ENCODE measurements at places on chromosomes 1 and 21.

DNA sequence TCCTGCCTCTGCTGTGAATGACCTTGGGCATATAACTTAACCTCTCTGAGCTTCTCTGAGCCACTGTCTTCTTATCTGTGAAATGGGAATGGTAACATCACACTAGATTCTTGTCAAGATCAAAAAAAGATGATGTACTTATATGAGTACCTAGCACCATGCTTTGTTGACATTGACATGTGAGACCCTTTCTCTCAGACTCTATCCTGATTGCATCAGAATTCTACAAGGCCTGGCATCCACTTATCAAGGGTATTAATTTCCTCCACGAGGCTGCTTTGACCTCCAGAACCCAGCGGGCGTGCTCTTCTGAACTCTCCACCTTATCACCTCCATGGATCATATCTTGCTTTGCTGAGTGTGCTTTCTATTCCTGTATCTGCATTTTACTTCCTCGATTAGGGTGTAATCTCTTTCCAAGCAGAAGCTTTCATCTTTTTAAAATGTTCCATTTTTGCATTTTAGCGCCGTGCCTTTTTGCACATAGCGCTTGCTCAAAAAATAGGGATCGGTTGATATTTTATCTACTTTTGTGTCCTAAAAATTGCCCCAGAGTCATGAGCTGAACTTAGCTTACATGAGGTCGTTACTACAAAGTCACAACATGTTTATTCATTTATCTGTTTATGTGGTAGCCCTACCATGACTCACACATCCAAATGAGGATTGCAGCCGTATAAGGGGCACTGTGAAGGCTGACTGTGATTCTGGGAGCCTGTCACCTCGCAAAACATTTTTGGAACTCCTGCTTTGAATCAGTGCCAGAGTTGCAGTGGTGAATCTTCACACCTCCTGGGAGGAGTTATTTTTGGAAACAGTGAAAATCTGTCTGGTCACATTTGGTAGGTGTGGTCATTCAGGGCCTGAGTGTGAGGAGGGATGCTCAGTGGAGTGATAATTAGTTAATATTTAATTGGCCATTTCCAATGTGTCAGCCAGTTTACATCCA lies 63.2 kb downstream of the IER5 start:
- peak; percentile 58 for DNase-seq

DNA sequence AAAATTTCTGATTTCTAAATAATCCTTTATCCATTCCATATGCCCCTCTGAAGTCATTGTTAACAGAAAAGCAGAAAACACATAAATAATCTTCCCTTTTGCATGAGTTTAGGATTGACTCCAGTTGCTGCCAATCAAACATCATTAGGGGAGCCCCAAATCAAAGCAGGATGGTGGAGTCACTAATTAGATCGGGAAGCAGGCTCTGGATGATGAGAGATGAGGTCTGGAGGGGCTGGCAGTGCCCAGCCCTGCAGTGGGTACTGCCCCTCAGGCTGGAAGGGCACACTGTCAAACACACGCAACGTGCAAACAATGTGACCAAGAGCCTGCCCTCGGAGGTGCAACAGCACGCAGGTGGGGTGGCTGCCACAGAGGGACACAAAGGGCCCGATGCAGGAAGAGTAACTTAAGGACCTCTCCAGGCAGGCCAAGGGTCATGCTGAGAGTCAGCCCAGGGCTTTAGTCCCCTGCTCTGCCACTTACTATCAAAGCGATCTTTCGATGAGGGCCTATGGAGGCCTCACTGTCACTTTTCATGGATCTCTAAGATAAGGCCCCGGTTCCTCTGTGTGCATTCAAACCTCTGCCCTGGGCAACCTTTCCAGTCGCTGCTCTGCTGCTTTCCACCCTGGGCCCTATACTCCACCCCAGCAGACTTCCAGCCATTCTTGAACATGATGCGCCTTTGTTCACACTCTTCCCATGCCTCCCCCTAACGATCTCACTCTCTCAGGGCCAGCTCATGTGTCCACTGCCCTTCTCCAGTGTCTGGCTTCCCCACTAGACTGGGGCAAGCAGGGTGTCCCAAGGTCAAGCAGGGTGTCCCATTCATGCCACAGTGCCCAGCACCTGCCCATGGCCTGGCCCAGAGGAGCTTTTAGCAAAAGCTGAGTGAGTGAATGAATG lies 98.9 kb downstream of the DMRTB1 start:
- no peak for DNase-seq

DNA sequence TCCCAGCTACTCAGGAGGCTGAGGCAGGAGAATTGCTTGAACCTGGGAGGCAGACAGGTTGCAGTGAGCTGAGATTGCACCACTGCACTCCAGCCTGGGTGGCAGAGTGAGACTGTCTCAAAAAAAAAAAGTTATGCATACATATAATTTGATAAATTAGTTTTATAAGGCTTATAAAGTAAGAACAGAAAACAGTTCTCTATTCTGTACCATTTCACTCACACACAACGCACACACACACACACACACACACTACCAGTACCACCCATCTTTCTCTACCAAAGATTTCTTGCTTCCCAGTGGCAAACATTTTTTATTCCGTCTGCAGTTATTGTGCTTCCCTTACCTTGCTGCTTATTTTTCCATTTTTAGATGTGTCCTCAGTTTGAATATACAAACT lies 46.4 kb upstream of the FASLG start:
- DNase-seq: no peak

DNA sequence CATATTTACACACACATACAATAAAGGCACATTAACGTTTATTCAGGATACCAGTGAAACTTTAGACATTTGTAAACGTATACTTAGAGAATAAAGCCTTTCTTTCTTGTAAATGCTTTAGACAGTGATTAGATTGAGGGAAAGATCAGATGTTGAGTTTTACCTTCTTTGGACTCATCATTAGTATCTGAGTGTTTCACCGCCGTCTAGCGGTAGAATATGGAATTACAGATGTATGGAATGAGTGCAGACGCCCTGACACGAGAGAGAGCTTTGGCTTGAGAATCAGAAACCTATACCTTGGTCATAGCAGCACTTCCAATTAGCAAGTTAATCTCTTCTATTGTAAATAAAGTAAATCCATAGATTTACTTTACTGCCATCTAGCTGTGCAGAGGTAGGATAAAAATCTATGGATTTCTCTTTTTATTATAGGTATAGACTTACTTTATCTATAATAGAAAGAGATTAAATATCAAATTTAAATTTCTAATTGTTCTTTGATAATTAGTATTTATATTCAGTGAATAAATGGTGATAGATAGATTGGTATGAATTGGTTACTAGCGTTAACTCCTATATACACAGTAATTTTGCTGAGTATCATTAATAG lies 12.6 kb downstream of the FLG2 start:
- peak; percentile 75 for DNase-seq

DNA sequence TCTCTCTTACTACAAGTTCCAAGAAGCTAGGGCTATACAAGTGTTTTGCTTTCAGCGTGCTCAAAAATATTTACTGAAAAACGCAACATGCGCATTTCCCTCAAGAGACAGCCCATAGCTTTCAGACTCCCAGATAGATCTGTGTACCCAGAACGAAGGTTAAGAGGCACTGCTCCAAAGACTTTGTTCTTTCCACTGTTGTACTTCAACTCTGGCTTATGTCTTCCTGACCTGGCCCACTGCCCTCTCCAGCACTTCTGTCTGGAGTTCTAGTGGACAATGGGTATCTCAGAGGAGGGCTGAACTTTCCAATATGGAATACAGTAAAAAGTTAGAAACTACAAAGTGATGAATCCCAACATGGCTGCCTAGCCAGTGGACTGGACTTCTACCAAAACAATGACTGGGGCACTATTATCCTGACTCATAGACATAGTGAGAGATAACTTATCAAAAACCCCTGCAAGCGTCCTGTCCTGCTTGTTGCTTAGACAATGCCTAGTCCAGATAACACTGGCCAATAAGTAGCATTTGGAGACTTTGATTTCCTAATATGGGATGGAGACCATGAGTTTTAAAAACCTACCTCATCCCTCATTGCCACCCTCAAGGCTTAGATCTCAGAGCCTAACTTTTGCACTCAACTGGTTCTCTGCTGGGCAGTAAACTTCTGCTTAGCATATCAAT lies 8.8 kb upstream of the ADAR start:
- no peak for DNase-seq

DNA sequence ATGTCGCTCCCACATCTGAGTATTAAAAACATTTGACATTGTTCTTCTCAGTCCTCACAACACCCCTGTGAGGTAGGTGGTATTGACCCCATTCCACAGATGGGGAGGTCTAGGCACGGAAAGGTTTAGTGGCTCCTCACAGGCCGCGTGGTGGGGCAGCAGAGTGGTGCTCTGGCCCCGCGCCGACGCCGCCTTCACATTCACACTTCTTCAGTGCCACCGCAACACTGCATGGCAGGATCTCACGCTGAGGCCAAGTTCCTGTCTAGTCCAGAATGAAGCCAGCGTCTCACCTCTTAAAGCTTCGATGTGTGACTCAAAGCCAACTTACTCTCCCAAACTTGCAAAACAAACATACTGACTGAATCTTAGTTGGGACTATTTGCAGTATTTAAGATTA lies 12.1 kb downstream of the ICMT start:
- DNase-seq: no peak

DNA sequence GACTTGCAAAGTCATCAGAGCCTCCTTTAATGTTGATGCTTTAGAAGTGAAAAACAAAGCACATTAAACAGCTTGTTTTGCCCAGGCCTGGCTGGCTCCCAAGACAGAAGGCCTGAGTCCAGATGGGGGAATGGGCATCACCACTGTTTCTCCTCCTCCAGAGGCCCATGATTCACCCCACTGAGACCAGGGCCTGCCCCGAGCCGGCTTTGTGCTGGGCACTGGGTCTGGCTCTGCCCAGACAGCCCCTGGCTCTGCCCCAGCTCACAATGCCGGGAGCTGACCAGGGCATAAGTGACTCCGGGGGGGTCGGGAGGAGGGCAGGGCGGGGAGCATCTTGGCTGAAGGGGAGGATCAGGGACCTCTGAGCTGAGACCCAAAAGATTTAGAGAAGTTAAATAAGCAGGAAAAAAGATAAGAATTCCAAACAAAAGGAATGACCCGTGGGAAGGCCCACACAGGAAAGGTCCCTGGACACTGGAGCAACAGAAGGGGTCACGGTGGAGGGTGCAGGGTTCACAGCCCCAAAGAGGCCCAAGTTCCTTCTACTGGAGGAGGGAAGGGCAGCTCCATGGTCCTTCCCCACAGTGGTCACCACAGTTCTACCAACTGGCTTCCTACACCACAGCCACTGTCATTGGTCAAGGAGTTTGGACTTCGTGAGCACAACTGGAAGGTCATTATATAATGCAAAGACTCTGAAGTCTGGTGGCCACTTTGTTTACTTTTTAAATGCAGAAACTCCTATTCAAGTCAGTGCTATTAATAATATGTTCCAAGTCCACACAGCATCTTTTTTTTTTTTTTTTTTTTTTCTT lies 5.5 kb downstream of the C2CD2 start:
- no peak for DNase-seq

GRCh38 chr1:43294761-43295160 lies 6.0 kb upstream of the TIE1 start:
- no peak for DNase-seq

- no peak for DNase-seq
These were observed 7.1 kb upstream of the CDK18 start for GRCh38 chr1:205497351-205497750.

DNA sequence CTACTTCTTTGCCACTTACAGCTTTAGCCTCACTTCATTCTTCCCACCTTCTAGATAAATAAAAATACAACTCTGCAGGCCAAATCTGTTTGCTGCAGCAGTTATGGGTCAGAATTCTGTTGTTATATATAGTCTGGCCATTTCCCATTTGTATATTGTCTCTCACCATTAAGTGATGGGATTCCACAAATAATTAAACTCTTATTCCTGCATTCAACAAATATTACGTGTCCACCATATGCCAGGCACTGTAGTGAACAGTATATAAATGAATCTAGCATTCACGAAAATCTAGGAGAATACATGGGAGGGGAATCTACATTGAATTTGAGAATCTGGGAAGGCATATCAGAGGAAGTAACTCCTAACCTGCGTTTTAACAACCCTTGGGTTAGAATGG lies 5.7 kb upstream of the GLRX2 start:
- DNase-seq: no peak

- DNase-seq: no peak
These were observed 74.5 kb upstream of the SCYL3 start for GRCh38 chr1:169968174-169968573.

- DNase-seq: no peak
These were observed 24.9 kb downstream of the DIP2A start for GRCh38 chr21:46483300-46484295.

DNA sequence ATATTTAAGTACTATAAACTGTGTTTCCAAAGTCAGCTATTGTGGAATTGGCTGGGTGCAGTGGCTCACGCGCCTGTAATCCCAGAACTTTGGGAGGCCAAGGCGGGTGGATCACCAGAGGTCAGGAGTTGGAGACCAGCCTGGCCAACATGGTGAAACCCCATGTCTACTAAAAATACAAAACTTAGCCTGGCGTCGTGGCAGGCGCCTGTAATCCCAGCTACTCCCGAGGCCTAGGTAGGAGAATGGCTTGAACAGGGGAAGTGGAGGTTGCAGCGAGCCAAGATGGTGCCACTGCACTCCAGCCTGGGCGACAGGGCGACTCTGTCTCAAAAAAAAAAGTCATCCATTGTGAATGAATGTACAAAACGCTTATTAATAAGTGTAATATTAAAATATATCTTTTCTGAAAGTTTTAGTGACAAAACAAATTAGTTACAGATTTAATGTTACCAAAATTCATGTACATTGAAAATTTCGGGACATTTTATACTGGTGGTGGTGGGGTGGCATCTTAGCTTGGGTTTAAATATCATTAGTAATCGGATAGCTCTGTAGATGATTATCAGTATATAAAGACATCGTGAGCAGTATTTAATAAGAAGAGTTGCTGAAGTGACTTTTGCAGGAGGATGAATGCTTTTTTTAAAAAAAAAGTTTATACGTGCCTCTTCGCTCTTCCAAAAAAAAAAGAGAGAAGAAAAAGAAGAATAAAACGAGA lies 503 bp upstream of the SRSF11 start:
- no peak for DNase-seq

DNA sequence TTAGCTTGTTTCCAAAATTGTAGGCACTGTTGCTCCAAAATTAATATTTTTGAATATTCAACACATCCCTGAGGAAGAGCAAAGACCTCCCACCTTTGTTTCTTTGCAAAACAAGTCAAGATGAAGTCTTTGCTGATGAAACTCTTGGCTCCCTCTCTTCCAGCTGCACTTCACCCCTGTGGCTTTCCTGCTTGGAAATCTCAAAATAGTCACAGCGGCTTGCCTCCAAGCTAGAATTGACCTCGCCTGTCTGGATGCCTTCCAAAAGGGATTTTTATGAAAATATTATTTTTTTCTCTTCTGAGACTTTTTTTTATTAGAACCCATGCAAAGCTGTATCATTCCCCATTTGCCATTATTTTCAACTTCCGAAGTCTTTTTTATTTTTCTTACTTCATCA lies 71.1 kb upstream of the MROH9 start:
- no peak for DNase-seq

GRCh38 chr1:93746021-93746812 lies 64.6 kb upstream of the BCAR3 start:
- DNase-seq: no peak
